ENCODE measurements at places on chromosomes 13 and 19. TPM values are rescaled to one million over a fixed set of nuclear protein-coding genes. Genes with fewer than 3 reads are reported as not detected.

Gene ZNF90
- 0.60 TPM for total RNA-seq

Gene ZIC5
- total RNA-seq: under 0.01 TPM

Gene ZIC2
- total RNA-seq: under 0.01 TPM

Gene SYCN
- total RNA-seq: not detected

Gene CASP14
- not detected for total RNA-seq

Gene SIGLEC11
- total RNA-seq: not detected

Gene FGF21
- not detected for total RNA-seq

Gene SLC46A3
- total RNA-seq: 0.99 TPM

Gene ZSCAN1
- total RNA-seq: not detected

Gene KLK3
- not detected for total RNA-seq

Gene MBD3L3
- total RNA-seq: not detected
